GM12878 (cell line): ENCODE measurements at places on chromosomes 11 and 22.

DNA sequence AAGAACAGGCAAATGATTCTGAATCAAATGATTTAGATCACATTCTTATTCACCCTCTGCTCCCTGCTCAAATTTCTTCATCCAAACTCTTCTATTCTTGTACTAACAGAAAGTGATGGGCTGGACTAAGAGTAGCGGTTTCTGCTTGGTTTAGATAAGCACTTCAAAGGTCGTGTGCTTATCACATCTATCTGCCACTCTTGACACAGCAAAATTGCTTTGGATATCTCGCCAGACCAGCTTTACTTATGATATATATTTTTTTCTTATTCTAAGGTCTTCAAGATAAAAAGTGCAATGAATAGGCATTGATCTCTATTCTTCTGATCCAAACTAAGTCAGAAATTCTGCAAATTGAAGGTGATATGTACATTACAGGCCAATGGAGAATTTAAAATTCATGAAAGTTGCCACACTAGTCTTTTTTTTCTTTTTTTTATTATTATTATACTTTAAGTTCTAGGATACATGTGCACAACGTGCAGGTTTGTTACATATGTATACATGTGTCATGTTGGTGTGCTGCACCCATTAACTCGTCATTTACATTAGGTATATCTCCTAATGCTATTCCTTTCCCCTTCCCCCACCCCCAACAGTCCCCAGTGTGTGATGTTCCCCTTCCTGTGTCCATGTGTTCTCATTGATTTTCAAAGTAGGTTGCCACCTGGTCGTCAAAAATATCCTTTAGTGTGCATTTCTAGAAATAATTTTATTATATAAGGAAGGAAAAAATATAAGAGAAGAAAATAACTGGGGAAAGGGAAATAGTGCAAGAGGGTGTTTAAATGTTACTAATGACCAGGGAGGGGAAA is 1941.0 kb upstream of the RAG2 start:
- DNase-seq: no peak

GRCh38 chr11:115885535-115886421 is 381.6 kb upstream of the CADM1 start:
- DNase-seq: no peak

DNA sequence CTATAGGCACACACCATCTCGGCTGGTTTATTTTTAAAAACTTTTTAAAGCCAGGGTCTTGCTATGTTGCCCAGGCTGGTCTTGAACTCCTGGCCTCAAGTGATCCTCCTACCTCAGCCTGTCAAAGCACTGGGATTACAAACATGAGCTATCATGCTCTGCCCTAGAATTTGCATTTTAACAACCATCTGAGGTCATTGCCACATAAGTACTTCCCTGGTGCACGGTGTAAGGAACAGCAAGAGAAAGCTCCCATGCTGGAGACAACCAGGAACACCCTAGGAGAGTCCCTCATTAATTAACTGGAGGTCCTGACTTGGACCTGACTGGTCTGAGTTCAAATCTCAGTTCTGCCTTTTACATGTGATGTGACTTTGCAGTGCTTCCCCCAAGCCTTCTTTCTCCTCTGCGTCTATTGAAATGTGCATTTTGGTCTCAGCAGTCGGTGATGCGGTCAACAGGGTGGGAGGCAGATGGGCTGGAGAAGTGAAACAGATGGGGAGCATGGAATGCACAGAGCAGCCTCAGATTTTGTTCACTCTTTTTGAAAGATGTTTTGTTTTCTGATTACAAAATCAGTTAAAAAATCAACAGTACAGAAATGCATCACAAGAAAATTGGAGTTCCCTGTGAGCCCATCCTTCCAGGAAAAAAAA is 146.5 kb downstream of the MYO18B start:
- DNase-seq: peak; percentile 17

GRCh38 chr11:11876458-11876857 is 34.7 kb downstream of the USP47 start:
- no peak for DNase-seq

- DNase-seq: no peak
Observed at GRCh38 chr11:103970701-103971249, 65.7 kb upstream of the DDI1 start.

DNA sequence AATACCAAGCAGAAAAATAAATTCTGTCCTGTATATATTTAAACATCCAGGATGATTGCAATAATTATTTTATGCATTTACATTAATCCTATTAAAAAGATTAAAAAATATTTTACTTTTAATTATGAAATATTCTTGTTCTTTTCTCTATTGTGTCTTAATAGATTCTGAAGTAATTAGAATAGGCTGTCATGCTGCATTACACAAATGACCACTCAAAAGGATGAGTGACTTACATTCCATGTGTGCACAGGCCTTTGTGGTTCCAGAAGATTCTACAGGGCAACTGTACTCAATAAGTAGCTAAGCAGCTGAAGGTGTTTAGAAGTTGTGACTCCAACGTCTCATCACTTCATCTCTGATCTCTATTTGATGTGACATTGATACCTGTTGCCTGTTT is 745.9 kb upstream of the CCDC179 start:
- DNase-seq: no peak

DNA sequence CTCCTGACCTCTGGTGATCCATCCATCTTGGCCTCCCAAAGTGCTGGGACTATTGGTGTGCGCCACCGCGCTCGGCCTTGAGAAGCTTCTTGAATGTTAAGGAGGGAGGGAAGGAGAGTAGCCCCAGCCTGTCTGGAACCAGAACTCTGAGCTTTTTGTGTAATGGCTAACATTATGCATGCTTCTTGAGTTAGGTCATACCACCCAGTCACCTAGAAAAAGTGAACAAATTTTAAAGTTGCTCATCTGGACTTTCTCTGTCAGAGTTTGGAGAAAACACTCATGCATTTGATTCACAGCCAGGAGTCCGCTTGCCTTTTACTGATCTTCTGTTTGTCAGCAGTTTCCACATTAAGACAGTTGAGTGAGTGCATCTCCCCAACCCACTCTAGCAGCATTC is 82.1 kb downstream of the PPP6R3 start:
- DNase-seq: no peak

DNA sequence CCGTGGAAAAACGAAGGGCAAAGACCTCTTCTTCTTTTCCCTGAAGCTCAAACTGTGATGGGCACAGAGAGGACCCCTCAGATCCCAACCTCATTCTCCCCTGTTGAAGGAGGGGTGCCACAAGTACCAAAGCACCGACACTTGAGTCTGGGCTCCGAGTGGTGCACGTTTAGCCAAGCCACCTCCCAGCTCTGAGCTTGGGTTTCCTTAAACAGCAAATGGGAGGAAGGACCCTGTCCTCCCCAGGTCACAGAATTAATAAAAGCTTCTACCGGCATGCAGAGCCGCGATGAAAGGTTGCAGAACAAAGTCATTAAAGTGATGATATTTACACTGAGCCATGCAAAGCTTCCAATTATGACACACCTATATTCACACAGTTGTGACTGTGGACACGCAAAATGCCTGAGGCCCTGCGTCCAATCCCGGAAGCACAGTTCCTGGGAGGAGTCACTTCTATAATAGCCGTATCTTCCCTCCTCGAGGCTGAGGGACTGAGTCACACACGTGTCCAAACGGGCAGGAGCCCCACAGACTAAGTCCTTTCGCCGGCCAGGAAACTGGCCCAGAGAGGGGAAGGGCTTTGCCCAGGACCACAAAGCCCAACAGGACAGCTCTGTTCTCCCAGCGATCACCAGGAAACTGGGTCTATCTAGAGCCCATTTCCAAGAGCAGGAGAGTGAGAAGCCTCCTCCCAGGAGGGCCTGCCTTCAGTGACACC is 922 bp upstream of the CSNK1E start:
- DNase-seq: no peak
